Mucosa of descending colon (tissue), 3 donors: ENCODE measurements at places on chromosomes 16 and 17. TPM values are rescaled to one million over a fixed set of nuclear protein-coding genes. Genes with fewer than 3 reads are reported as not detected.

STX1B gene
- total RNA-seq = 0.84 TPM

EVI2A gene
- 2.8 TPM for total RNA-seq

ESRP2 gene
- 46.6 TPM for total RNA-seq

SEZ6 gene
- total RNA-seq = 0.31 TPM

ZG16 gene
- 671 TPM for total RNA-seq

C16orf96 gene
- not detected for total RNA-seq

TBC1D3G gene
- not detected for total RNA-seq

NLRC5 gene
- total RNA-seq = 113 TPM

- peak; percentile 58 for DNase-seq
These were observed 192.8 kb downstream of the MAP2K6 start for GRCh38 chr17:69607162-69607834.

DNA sequence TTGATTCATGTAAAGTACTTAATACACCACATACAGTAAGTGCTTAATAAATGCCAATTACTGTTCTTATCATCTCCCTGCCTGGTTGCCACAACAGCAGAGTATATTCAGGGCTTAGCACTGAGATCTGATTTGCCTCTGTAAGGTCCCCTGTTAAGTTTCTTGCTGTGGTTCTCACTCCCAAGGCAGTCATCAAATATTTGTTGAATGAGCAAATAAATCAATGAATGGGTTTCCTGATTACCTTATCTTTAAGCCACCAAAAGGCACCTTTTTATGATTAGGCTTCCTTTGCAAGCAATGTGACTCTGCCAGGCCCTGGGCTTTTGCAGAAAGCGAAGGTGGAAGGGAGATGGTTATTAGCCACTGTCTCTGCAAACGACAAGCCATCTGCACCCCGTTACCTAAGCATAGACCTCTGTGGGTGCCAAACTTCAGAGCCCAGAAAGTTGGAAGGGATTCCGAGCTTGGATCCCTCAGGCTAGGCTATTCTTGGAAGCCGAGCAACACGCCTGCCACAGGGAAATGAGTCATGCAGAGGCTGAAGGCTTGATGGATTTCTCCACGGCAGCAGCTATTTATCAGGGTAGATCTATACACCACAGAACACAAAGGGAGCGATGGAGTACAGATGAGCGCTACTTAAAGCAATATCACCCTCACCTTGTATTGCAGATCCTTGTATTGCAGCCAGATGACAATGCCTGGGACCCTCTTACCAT is 102.0 kb downstream of the GRIN2A start:
- peak; percentile 7 for DNase-seq

DNA sequence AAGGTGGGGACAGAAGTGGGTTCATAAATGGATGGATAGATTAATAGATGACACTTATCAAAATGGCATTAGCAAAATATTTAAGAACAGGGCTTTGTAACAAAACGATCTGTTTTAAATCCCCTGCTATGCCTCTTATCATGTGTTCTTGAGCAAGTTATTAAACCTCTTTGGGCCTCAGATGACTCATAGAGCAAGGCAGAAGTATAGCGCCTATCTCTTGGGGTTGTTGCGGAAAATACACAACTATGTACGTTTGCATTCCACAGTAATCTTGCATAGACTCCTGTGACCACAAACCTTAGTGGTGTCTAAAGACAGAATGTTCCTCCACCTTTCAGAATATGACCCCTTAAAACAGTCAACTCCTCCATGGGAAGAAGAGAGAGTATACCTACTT is 116.8 kb downstream of the CDYL2 start:
- DNase-seq = no peak

- DNase-seq = peak; percentile 96
These were observed at the start of gene ACTG1 for GRCh38 chr17:81512562-81513371. Gene ACTG1 (minus strand): TSS chr17:81512799. CDS start chr17:81512354, 445 bp downstream.

- DNase-seq = no peak
These were observed 42.7 kb downstream of the CPPED1 start for GRCh38 chr16:12760819-12761611.

- DNase-seq = no peak
These were observed 62.7 kb downstream of the KNOP1 start for GRCh38 chr16:19655242-19655777.

- no peak for DNase-seq
These were observed 76.0 kb downstream of the LYRM1 start for GRCh38 chr16:20976576-20976975.

DNA sequence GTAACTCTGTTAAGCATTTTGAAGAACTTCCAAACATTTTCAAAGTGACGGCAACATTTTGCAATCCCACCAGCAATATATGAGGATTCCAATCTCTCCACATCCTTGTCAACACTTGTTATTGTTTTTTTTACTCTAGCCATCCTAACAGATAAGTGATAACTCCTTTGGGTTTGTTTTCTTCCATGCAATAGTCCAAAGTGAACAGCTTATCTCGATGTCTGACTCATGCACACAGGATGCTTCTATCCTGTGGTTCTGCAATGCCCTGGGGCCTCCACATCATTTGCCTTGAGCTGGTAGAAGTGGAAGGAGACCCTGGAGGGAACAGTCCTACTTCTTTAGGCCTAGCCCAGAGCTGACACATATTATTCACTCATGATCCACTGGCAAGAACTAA is 13.0 kb downstream of the TLE7 start:
- no peak for DNase-seq

DNA sequence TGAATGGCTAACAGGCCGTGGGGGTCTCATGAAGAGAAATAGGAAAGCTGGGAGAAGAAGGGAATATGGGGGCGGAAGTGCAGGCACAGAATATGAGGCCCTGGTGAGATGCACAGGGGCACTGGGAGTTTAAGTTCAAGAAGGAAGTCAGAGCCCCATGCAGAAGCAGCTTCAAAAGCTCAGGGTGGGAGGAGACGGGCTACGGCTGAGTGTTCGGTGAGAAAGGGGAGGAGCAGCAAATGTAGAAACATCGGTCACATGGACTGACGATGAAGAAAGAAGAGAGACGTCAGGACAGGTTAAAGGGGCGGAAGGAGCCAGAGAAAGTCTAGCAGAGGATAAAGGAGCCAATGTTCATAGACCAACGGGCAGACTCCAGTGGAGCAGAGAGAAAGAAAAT is 204.5 kb upstream of the ZFHX3 start:
- DNase-seq = no peak

DNA sequence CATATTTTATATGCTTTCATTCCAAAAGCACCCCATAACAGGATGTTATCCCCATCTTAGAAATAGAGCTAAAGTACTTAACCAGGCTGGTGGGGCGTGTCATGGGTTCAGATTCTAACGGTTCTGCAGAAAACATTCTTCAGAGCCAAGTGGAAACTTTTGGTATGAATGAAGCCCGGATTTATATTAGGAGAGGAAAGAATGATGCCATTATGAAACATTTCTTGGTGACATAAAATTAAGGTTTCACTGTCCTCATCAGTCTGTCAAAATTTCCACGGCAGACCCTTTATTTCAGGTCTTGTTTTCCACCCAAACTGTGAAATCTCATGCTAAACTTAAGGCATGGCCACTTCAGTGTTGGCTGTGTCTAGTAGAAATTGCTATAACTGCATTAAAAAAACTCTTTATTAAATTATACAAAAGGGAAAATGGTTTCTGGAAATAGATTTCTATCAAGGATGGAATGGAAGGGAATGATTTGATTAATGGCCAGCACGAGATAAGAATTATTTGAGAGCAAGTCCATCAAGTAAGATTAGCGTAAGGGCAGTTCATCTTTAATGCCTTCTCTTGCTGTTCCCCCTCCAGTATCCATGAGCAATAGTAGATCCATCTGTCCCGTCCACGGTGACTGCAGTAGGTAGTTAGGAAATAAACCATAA is 11.7 kb downstream of the PRKCA start:
- DNase-seq = no peak

DNA sequence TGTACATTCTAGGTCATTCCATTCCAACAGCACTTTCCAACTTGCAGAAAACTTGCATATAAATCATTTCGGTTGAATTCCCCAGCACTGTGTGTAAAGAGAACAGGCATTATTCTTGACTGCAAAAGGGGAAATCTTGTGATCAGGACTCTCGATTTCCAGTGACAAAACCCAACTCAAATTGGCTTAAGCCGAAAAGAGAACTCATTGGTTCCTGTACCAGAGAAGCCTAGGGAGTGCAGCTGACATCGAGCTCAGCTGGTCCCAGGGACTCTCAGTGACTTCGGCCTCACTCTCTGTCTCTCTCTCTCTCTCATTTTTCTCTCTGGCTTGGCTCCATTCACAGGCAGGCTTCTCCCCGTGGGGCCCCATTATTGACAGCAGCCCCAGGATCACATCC is 30.7 kb downstream of the CD300LF start:
- no peak for DNase-seq

DNA sequence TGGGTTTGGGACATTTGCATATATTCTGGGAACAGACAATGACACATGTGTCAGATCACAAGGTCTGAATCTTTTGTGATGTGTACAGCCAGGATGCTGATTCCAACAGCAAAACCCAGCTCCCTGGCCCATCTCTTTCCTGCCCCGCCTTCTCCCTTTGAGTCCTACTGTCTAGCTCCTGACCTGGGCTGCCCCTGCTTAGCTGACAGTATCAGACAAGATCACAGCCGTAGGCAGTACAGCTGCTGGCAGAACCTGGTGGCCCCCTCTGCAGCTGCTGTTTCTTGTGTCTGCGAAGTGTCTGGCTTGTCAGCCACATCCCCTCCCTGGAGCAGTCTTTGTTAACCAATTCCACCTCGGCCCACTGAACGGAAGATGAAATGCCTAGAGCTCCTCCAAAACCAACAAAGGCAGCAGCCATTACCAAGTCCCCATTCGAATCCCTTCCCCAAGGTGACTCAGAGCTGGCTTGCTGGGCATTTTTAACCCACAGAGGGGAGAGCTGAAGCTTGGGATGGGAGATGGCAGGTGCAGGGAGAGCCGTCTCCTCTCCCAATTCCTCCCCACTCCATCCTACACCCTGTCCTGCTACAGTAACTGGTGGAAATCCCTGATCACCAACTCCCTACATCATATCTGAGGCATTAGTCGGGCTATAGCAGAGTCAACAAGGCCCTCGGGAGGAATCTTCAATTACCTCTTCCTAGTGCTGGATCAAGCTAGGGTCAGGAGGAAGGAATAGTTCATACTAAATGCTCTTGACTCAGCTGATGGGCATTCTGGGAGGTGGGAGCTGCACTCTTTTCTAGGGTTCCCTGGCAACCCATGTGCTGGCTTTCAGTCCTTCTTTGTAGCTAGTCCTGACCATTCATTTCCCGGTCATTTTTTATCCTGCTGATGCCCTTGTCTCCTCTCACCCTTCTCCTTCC is 5.8 kb downstream of the PIPOX start:
- DNase-seq = no peak

DNA sequence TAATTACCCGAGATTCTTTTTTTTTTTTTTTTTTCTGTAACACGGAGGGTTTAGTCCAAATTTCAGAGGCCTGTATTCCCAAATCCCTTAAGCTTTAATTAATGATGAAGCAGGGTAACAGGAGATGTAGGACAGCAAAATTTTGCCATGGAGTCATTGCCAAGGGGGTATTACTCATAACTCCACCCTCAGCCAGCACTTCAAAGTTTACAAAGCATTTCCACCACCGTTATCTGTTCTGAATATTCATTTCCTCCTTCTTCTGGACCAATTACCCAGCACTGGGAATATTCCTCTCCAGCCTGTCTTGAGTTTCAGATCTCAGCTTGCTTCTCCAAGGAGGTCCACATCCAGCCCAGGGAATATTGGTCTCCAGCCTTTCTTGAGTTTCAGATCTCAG is 747.5 kb upstream of the EEF2KMT start:
- no peak for DNase-seq

DNA sequence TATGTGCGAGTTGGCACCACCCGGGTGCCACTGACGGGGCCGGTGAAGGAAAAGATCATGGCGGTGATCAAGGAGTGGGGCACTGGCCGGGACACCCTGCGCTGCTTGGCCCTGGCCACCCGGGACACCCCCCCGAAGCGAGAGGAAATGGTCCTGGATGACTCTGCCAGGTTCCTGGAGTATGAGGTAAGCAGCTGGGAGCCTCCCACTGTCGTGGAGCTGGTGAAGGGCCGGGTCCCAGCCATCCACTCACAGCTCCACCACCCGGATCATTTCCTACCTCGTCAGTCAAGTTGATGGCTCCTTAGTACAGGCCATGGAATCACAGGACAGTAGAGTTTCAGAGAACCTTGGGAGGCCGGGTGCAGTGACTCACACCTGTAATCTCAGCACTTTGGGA is 20.0 kb downstream of the ATP2A1 start:
- no peak for DNase-seq

DNA sequence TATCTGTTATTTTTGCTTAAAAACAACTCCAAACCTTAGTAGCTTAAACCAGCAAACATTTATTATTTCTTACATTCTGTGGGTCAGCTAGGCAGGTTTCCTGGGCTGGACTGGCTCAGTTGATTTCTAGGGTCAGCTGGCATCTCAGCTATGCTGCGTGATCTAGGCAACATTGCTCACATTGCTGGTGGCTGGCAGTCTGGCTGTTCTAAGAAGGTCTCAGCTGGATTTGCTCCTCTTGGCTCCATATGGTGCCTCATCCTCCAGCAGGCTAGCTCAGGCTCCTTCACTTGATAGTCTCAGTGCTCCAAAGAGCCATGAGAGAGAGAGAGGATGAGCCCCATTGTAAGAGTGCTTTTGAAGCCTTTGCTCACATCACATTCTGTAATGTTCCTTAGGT is 470.6 kb upstream of the CDH5 start:
- no peak for DNase-seq

GRCh38 chr17:63275318-63275970 is 170.7 kb downstream of the CYB561 start:
- DNase-seq = no peak

- no peak for DNase-seq
These were observed 268.5 kb downstream of the C16orf95 start for GRCh38 chr16:87048730-87049115.

- no peak for DNase-seq
These were observed 2.1 kb upstream of the GPS2 start for GRCh38 chr17:7317161-7317803.

- peak; percentile 68 for DNase-seq
These were observed 8.9 kb downstream of the ZNF213 start for GRCh38 chr16:3143598-3144320.

DNA sequence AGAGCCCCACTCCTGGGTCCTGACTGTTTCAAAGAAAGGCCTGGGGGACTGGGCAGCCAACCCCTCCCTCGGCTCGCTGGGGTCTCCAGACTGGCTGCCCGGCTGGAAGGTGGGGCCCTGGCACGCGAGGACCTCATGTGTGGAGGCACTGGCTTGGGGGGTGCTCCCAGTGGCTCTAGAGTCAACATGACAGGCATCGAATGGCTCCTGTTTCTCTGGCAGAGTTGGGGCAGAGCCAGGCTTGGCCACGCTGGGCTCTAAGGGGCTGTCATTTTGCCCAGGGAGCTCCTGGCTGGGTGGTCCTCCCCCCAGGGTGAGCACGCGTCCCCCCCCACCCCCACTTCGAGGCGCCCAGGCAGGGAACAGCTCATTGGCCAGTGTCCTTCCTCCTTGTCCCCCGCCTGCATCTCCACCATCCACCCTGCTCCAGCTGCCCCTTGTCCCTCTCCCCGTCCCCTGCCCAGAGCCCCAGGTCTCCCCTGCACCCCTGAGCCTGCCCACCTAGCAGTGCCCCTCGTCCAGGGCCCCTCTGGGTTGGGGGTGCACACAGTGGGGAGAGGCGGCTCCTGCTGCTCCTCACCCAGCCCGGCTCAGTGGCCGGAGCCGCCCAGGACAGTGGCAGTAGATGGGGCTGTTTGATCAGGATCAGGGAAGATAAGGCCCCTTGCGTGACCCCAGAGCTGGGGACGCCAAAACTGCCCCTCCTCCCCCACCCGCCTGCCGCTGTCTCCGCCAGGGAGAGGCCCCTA is 2.7 kb downstream of the GCGR start:
- no peak for DNase-seq

- no peak for DNase-seq
These were observed 41.8 kb upstream of the SEC14L1 start for GRCh38 chr17:77098884-77099545.

- DNase-seq = peak; percentile 55
These were observed 468.8 kb upstream of the KIF2B start for GRCh38 chr17:53353919-53354351.
